ENCODE measurements at places on chromosomes 1 and 21.

- DNase-seq: no peak
These were observed 5.9 kb downstream of the LMO4 start for GRCh38 chr1:87334351-87335174.

- DNase-seq: peak; percentile 37
These were observed 30.0 kb downstream of the LRRC3 start for GRCh38 chr21:44485254-44485793.

DNA sequence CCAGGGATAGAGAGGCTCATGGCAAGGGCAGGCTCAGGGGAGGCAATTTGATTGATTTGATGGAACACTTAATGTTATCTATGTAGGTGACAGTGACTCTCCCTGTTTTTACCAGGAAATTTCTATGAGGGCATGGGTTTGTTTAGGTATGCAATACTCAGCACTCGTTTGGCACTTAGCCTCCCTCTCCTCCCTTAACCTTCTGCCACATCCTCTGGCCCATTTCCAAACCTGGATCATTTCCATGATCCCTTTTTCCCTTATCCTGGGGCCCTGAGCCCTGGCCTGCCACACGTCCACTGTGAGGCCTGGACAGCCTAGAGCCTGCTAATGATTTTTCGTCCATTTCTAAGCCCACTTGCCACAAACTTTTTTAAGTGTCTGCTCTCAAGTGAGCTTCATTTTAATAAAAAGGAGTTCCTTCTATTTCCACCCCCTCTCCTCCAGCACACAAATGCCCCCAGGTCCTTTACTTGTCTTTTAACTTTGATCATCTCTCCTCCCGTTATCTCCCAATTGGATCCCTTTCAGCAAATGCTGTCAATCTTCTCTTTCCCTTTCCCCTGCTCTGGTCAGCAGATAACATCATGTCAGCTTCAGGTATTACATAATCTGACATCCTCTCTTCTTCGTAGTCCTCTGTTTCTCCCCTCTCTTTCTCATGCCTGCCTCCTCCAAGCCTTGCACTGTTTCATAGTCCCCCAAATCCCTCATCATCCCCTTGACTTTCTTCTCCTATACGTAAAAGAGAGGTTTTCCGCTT, 37.8 kb upstream of the GADD45A start:
- no peak for DNase-seq

DNA sequence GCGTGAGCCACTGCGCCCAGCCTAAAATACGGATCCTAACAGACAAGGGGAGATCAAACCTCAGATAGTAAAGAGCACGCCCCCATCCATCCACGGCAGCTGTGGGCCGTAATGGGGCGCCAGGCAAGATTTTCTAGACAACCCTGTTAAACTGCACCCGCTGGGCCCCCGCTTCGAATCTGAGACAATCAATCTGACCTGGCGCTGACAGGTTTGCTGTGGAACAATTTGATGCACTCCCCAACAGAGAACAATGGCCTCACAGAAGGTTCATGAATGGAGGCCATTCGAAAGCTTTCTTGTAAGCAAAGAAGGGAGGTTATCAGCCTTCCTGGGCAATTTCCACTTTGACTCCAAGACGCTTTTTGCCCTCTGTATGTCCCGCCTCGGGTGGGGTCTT, 30.5 kb downstream of the CLSTN1 start:
- no peak for DNase-seq

- peak; percentile 17 for DNase-seq
These were observed 416.4 kb downstream of the PTBP2 start for GRCh38 chr1:97137862-97138514.

GRCh38 chr1:86828024-86828423, 85.9 kb downstream of the SELENOF start:
- no peak for DNase-seq

- no peak for DNase-seq
These were observed 15.1 kb downstream of the SH2D2A start for GRCh38 chr1:156801409-156802121.

DNA sequence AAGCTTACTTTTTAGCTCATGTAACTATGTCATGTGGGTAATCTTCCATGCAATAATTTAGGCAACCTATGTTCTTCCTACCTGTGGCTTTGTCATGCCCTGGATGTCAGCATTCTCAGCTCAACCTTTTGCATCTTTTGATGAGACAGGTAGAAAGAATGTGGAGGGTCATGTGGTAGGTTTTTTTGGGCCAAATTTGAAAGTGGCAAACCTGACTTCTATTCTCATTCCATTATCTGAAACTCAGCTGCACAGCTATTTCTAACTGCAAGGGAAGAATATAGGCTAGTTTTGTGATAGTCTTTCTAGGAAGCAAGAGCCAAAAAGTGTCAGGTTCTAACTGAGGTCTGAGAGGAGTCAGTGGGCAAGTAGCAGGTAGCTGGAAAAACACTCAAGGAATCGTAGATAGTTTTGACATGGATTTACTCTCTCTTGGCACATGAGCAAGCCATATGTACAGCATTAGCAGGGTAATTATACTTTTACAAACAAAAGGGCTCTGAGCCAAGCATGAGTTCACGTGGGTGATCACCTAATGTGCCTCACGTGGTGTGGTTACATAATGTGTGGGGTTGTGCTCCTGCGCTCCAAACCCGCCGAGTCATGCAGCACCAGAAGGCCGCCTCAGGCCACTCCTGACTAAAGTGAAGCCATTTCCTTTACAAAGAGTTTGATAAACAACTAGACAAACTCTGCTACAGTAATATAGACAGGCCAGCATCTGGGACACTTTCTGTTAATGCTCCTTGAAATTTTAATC, 1013.8 kb downstream of the PLA2G4A start:
- DNase-seq: no peak

DNA sequence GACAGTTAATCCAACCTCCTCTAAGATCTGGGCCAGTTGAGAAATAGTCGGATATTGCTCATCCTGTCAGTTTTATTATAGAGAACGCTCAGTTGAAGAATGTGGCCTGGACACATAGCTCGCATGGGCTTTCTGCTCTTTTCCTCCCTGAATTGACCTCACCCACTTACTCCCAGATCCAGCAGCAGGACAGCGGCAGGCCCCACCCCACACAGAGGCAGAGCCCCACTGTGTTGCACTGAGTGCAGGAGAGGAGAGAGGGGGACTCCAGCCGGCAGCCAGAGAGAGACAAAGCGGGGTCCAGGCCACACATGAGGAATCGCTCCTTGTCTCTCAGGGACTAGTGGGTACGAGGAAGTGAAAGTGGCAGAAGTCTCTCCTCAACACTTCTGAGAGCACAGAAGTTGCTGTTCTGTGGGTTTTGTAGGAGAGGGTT, 78.6 kb downstream of the LAMC1 start:
- DNase-seq: no peak

All from stimulated activated CD4-positive, alpha-beta T cell treated with anti-CD3 and anti-CD28 coated beads, Interleukin-12 subunit alpha, Interleukin-12 subunit beta, amount 100 ng/mL, for 48 hours (primary cell).